Fibroblast of mammary gland (primary cell): ENCODE measurements at places on chromosomes 2 and 18.

DNA sequence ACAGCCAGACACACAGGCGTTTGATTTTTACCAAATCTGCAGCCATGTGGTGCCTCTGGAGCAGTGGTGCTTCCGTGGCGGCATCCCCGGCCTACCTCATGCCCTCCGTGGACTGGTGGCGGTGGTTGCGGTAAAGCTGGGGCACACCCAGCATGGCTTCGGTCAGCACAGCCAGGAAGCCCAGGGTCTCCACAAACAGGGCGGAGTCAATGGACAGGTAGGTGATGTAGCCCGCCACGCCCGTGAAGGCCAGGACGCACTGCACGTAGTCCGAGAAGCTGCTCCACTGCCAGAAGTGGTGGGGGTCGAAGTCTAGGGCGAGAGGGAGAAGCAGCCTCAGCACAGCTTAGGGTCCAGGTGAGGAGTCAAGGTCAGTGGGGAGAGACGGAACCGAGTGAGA is 32.4 kb downstream of the SLC66A2 start:
- DNase-seq = no peak

GRCh38 chr2:25521665-25522387 is 151.6 kb downstream of the DTNB start:
- peak; percentile 84 for DNase-seq

DNA sequence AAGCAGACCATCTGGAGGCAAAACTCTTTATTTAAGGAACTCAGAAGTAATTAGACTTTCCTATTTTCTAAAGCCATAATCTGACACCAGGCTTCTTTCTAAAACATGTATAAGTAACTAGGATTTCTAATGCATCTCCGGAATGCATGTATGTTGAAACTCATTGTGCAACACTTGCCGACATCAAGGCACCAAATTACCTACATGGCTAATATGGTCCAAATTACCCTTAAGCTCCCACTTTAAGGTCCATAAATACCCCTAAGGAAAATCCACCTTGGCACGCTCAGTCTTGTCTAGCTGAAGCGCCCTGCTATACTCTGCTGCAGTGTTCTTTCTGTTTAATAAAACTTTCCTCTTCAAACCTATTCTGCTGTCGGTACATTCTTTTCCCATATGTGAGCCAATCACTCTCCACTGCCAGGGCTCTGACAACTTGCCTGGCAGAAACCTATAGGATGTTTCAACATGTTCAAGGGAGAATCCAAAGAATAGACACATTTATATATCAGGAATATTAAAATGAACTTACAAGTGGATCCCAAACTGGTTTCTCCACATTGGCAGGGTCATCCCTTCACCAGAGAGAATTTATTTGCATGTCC is 171.9 kb downstream of the GALNT1 start:
- DNase-seq = no peak

GRCh38 chr18:48635806-48636205 is 97.0 kb downstream of the CTIF start:
- DNase-seq = no peak

DNA sequence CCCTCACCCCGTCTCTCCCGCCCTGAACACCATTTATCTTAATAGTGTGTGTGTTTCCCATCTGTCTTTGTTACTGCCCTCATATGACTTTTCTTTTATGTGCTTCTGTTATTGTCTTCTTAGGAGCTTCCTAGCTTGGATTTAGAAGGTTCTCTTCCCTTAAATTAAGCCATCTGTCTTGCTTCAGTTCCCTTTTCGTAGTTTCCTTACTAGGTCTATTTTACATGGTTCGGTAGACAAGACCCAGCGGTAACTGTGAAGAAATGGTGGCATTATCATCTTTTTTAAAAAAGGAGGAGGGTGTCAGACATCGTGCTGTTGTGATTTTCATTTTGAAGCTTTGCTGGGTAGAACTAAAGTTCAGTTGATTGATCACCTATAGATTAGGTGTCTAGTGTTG is 10.3 kb downstream of the NCK2 start:
- no peak for DNase-seq
